ENCODE measurements at places on chromosomes 5 and 9.

DNA sequence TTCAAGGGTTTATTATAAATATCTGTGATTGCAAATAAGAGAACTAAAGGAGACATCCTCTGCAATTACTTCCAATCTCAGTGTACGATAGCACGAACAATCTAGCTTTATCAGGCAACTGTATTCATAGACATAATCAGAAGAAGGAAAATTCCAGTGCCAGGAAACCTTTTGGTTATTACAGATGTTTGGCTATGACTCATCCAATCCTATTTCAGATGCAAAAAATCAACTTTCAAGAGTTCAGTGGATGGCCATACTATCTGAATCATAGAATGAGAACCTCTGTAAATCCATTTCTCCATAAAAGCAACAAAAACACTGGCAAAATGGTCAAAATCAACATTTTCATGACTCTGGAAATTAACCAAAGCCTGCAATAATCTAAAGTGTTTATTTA, 37.9 kb downstream of the GAS1 start:
- no peak for DNase-seq

DNA sequence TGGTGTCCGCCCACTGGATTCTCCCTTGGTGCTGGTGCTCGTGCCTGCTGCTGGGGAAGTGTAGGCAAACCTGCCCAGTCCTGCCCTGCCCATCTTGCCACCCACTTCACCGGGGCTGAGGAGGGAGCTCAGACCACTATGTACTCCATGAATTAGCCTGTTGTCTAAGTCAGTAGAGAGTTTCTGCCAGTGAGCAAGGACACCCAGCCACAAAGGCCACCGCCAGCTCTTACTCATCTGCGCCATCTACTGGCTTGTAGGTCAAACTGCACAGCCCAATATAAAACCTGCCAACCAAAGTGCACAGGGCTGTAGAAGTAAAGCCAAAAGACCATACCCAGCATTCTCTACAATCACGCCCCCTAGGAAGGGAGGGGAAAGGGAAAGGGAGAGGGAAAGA, 102.3 kb downstream of the GLIS3 start:
- peak; percentile 38 for DNase-seq

DNA sequence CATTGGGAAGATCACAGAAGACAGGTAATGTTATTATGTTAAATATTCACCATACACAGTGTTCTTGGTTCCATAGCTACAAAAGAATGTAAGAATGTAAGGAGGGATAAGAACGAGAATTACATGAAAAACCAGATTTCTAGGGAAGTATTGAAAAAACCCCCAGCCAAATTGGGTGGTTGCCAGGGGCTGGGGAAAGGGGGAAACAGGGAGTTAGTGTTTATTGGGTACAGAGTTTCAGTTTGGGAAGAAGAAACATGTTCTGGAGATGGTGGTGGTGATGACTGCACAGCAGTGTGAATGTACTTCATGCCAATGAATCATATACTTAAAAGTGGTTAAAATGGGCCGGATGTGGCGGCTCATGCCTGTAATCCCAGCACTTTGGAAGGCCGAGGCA, 40.3 kb downstream of the GLRX start:
- DNase-seq: no peak

GRCh38 chr5:67858471-67859031, 357.0 kb upstream of the PIK3R1 start:
- no peak for DNase-seq

- DNase-seq: no peak
These were observed 127.0 kb upstream of the RPS23 start for GRCh38 chr5:82405161-82405560.

DNA sequence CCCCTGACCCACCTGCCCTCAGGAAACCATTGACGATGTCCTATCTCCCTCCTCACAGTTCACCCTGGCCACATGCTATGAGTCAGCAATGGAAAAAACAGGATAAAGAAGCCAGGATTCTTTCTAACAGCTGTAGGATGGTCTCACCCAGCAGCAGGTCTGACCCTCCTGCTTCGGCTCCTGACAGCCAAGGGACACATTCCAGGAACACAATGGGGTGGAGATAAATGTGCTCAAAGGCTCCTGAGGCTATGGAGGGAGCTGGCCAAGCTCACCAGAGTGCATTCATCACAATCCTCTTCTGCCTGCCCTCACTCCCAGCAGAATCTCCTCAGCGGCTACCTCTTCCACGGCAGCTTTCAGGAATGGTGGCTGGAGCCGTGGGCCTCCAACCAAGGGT, 170.3 kb downstream of the PJA2 start:
- DNase-seq: no peak

DNA sequence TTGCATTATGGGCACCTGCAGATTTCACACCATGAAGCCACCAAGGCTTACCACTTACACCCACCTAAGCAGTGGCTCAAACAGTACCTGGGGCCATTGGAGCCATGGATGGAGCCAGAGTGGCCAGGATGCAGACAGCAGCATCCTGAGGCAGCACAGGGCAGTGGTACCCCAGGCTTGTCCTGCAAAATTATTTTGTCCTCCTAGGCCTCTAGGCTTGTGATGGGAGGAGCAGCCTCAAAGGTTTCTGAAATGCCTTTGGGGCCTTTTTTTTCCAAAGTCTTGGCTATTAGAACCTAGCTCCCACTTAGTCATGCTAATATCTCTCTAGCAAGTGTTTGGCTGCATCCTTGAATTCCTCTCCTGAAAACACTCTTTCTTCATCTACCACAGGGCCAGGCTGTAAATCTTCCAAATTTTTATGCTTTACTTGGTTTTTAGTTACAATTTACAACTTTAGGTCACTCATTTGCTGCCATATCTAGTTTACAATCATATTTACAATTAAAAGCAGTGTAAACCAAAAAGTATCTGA, 15.7 kb downstream of the TMC1 start:
- DNase-seq: no peak

DNA sequence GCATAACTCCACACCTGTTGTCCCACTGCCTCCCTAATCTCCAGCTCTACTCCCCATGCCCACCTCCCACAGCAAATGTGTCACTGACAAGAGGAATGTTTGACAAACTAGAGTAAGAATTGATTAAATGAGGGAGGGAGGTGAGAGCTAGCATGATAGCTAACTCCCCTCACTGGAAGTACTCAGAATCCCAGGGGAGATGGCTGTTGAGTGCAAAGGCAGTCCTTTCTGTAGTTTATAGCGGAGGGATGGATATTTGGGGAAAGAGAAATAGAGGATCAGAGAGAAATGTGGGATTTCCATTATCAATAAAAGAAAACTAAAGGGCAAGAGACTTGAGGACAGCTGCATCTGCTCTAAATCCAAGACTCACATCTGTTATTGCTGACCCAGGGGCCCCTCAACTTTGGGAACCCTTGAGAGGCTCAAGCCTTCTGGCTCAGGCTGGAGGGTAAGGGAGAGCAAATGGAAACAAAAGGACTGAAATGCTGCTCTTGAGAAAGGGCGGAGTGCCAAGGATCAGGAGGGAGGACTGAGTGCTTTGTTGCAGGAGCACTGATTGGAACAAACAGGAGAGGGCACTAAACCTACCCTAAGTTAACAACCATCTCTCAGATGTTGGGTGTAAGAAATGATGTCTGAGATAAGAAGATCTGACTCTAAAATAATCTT, 372.1 kb downstream of the NTRK2 start:
- DNase-seq: peak; percentile 34

DNA sequence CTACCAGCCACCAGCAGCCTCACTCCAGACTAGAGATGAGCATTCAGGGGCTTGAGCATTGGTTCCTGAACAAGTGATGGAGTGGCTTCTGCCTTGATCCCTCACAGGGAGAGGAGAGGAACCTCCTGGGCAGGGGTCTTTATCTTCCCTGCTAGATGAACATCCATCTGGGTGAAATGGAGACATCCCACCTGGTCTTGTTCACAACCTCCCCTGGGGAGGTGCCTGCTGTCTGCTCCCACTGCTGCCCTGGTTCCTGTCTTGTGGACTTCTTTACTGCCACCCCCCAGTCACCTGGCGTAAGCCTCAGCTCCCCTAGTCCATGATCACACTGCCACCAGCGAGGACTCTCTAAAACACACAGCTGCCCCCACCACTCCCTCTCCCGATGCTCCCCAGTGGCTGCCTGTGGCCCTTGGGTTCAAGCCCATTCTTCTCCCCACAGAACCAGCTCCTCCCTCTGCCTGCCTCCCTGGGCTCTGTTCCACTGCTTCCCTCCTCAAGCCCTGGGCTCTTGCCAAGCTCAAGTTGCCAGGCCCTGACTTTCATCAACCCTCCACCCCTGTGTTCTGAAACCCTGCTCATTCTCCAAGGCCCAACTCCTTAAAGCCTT, 51.5 kb downstream of the COL15A1 start:
- DNase-seq: peak; percentile 55

GRCh38 chr5:124957063-124957462, 210.6 kb upstream of the ZNF608 start:
- no peak for DNase-seq

DNA sequence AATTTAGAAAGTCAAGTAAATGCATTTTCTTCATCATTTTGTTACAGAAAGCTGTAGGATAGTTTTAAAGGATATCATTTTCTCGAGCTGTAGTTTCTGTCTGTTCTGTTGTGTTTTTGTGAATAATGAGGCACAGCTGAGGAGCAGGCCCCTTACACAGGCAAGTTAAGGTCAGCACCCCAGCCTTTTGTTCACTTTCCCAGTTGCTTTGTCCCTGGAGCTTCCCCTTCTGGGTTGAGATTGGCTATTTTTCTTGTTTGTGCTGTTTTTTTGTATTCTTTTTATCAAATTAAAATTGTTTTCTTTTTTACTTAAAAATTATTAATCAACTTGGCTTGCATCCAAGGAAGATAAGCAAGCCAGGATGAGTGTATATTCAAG, 213.8 kb upstream of the ACTBL2 start:
- DNase-seq: no peak

DNA sequence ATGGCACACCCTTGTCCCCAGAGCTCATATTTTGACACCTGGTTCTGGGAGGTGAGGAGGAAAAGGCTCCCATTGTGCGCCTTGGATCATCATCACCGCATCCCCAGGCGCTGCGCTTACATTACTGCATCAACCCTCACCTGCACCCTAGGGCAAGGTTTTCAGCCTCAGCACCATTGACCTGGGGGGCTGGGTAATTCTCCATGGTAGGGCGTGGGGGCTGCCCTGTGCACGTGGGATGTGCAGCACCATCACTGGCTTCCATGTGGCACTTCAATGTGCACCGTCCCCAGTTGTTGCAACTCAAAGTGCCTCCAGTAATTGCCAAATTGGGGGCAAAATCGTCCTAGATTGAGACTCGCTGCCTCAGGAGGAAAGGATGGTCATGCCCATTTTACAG, 83.6 kb downstream of the NTNG2 start:
- no peak for DNase-seq

GRCh38 chr9:11722957-11723356, 970.2 kb upstream of the TYRP1 start:
- no peak for DNase-seq

- no peak for DNase-seq
These were observed 7.9 kb downstream of the WWC1 start for GRCh38 chr5:168299372-168299771.

DNA sequence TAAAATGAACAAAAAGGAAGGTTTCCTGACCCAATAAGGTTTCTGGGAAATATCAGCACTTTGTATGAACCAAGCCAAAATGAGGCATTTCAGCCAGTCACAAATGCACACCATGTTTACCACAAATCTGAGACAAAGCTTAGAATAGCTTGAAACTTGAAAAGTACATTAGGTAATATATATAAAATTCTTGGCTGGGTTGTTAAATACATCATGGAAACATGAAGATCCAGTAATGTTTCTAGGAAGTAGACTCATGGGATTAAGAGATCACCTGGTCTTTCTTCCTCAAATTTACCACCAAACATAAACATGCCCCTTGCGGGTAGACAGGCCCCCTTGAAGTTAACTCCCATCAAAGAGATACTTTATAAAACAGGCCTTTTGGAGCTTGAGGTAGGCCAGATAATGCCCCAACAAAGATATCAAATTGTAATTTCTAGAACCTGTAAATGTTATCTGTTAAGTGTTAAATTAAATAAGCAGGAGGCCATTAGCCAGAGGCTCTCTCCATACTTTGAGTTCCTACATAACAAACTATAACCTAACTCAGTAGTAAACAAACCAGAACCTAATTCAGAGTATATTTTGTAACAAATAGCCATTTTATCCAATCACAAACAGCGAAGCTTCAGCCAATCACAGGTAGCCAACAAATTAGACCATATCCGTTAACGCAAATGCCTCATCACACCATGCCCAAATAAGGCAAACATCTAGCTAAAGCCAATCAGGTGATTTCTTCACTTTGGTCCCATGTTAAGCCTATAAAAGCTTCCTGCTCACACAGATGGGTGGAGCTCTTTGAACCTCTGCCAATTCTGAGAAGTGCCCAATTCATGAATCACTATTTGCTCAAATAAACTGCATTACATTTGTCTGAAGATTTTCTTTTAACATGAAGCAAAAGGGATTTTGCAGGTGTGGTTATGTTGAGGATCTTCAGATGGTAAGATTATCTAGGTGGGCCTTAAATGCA, 127.9 kb upstream of the TARS1 start:
- no peak for DNase-seq

GRCh38 chr5:9415091-9415490, 130.8 kb downstream of the SEMA5A start:
- DNase-seq: no peak

- no peak for DNase-seq
These were observed 138.5 kb downstream of the AOPEP start for GRCh38 chr9:94864862-94865509.

- DNase-seq: no peak
These were observed 42.1 kb downstream of the SEC61B start for GRCh38 chr9:99264070-99264680.

DNA sequence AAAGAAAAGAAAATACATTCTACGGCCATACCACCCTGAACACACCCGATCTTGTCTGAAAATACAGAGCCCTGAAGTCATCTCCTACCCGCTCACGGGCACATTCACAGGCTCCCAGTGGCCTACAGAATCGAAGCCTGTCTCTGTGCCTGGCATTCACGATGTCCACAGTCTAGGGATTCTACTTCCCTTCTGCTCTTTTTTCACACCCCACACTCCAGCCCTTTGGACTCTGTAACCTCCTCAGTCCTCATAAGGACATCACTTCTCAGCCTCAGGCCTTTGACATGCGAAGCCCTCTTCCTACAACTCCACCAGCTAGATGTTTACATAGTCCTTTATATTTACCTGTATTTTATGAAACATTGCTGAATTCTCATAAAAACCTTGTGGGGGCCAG, 77.8 kb downstream of the CSNK1A1 start:
- no peak for DNase-seq

- DNase-seq: no peak
These were observed 107.7 kb upstream of the EQTN start for GRCh38 chr9:27404661-27405060.

DNA sequence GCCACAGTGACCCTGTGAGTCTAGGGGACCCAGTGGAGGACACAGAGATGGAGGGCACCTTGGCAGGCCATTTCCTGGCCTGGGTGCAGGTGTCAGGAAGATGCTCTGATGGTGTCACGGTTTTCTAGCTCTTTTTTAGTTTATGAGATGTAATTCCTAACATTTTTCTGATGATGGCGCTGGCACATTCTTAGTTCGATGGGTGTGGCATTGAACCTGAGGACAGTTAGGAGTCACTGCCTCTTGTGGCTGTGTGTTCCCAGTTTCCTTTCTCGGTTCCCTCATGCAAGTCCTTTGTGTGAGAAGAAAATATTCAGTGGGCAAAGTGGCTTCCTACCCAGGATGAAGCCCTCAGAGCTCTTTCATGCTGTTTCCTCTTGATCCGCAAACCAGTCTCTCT, 129.4 kb upstream of the ICE1 start:
- DNase-seq: no peak
